ENCODE measurements at places on chromosomes 7 and 10.

GRCh38 chr10:60883187-60883586 is 60.8 kb downstream of the RHOBTB1 start:
- H3K36me3 ChIP-seq: peaks cover 7% of the 10 kb centered on the region
- H3K27ac ChIP-seq: no peak overlapping the region
- H3K4me1 ChIP-seq: peaks cover 3% of the 10 kb centered on the region
- DNase-seq: no peak

DNA sequence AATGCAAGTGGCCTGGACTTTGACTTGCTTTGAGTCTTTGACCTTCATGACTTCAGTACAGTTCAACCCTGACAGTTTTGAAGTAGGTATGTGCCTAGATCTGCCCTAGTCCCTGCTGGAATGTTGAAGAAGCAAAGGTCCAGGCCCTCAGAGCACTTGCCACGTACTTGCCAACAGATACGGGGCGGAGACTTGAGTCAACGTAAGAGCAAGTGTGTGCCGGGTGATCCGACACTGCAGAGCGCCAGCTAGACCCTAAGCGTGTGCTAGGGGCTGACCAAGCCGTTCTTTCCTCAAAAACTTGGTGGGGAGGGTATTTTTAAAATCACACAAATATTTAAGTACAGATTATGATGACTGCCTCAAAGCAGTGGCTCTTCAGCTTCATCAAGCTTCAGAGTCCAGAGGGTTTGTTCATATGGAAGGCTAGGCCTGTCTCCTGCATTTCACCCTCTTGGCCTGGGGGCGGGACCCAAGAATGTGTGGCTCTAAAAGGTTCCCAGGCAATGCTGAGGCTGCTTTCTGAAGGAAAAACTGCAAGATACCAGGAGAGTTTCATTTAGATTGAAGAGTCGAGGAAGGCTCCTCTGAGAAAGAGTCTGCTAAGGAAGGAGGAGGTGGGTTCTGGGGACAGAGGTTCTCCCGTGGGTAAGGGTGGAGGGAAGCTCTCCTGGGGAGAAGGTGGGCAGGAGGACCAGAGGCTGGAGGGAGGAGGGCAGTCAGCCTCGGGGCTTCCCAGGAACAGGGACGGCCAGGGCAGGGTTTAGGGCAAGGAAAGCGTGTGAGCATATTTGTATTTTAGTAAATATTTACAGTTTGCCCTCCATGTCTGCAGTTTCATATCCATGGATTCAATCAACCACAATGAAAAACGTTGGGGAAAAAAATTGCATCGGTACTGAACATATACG is 160.3 kb downstream of the EGFR start:
- H3K4me3 ChIP-seq: no peak overlapping the region
- peak; percentile 80 for DNase-seq
- H3K27me3 ChIP-seq: no peaks in the 10 kb centered on the region
- H3K36me3 ChIP-seq: peaks cover 42% of the 10 kb centered on the region
- H3K27ac ChIP-seq: peak overlapping the region; percentile 79

DNA sequence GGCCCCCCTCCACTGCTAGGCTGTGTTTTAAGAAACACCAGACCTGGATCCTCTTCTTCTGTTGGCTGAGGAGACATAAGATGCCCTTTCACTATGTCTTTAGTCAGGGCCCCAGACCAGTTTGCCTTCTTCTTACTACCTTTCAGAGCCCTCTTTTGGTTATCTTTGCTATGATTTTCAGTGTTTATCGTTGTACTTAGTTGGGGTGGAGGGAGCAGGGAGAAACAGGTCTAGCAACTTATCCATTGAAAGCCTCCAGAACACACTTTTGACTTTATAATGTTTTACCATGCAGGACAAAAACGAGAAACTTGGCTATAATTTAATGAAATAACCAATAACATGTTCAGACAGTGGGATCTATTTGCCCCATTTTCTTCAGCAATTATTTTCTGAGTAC is 525.2 kb downstream of the TNS3 start:
- no peaks in the 10 kb centered on the region for H3K36me3 ChIP-seq
- no peak overlapping the region for H3K27ac ChIP-seq
- H3K27me3 ChIP-seq: no peaks in the 10 kb centered on the region
- no peaks in the 10 kb centered on the region for H3K4me1 ChIP-seq
- no peak overlapping the region for H3K4me3 ChIP-seq

- no peak overlapping the region for H3K4me3 ChIP-seq
- H3K27ac ChIP-seq: no peak overlapping the region
- DNase-seq: no peak
- no peaks in the 10 kb centered on the region for H3K36me3 ChIP-seq
- no peaks in the 10 kb centered on the region for H3K27me3 ChIP-seq
- peaks cover 5% of the 10 kb centered on the region for H3K4me1 ChIP-seq
Observed at GRCh38 chr10:104445359-104445758, 91.7 kb downstream of the CFAP58 start.

GRCh38 chr7:22696541-22697228 is 30.3 kb upstream of the IL6 start:
- no peak overlapping the region for H3K27ac ChIP-seq
- no peaks in the 10 kb centered on the region for H3K4me1 ChIP-seq
- DNase-seq: no peak
- H3K27me3 ChIP-seq: no peaks in the 10 kb centered on the region
- H3K4me3 ChIP-seq: no peak overlapping the region

GRCh38 chr10:71827852-71828251 is 23.2 kb downstream of the PSAP start:
- peaks cover 9% of the 10 kb centered on the region for H3K4me1 ChIP-seq
- no peak overlapping the region for H3K27ac ChIP-seq
- peaks cover 92% of the 10 kb centered on the region for H3K36me3 ChIP-seq
- DNase-seq: no peak

GRCh38 chr7:44111761-44112160 is 7.6 kb downstream of the AEBP1 start:
- no peak overlapping the region for H3K27ac ChIP-seq
- no peaks in the 10 kb centered on the region for H3K36me3 ChIP-seq
- H3K4me1 ChIP-seq: peaks cover 18% of the 10 kb centered on the region
- H3K27me3 ChIP-seq: no peaks in the 10 kb centered on the region

DNA sequence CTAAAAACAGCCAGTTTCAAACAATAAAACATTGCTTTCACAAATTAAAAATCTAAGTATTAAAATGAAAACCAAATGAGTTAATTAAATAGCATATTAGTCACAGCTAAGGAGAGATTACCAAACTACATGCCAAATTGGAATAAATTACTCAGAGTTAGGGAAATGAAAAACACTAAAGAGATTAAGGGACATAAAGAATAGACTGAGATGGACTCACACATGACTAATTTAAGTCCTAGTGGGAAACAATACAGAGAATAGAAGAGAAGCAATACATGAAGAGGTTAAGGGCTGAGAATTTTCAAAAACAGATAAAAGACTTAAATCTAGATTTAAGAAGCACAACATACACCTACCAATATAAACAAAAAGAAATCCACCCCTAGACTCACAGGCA is 110.6 kb downstream of the ZFAND4 start:
- no peak overlapping the region for H3K27ac ChIP-seq
- no peak overlapping the region for H3K4me3 ChIP-seq
- H3K36me3 ChIP-seq: no peaks in the 10 kb centered on the region
- H3K4me1 ChIP-seq: no peaks in the 10 kb centered on the region
- no peak for DNase-seq

GRCh38 chr7:148368562-148368961 is 222.0 kb upstream of the C7orf33 start:
- no peak overlapping the region for H3K4me3 ChIP-seq
- no peak overlapping the region for H3K27ac ChIP-seq
- no peak for DNase-seq

- no peaks in the 10 kb centered on the region for H3K36me3 ChIP-seq
- H3K27ac ChIP-seq: no peak overlapping the region
- no peak for DNase-seq
- peaks cover 14% of the 10 kb centered on the region for H3K4me1 ChIP-seq
- H3K4me3 ChIP-seq: no peak overlapping the region
Observed at GRCh38 chr7:16411391-16411790, 9.9 kb downstream of the CRPPA start.

- H3K36me3 ChIP-seq: no peaks in the 10 kb centered on the region
- H3K27ac ChIP-seq: no peak overlapping the region
- H3K4me1 ChIP-seq: no peaks in the 10 kb centered on the region
- no peak for DNase-seq
Observed at GRCh38 chr7:21566094-21566493, 23.3 kb downstream of the DNAH11 start.

All from vagina (tissue), 2 donors.